ENCODE measurements at places on chromosomes 12 and 14.
A peak's percentile ranks its signal among the peaks of the same experiment; 100 is the strongest.

DNA sequence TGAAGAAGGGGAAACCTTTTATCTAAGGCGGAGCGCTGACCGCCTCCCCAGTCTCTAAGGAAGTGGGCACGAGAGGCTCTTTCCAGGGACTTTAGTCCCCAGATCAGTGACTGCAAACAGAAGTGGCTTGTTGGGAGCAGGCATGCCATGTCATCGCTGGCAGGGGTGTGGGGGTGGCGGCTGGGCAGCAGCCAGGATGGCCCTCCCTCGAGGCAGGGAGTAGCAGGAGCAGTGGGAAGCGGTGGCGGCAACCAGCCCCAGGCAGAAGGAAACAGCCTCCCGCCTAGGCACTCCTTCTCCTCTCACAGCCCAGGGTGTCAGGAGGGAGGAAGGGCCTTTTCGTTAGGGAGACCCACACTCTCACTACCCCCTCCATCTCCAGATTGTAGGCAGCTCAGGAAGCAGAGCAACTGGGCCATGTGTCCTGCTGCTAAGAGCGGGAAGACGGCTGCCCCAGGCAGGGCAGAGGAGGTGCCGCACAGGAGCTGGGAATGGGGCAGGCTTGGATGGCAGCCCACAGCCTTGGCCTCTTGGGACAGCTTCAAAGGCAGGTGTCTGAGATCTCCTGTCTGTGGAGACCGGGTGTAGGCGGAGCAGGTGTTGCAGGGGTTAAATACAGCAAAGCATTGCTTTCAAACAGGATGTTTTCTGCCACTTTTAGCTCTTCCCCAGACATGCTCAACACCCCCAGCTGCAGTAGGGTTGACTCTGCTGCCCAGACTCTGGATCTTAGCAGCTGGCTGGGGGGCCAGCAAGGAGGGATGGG, 21.8 kb downstream of the VDR start:
- peak; percentile 46 for DNase-seq

- DNase-seq = no peak
These were observed 23.3 kb downstream of the GABARAPL1 start for GRCh38 chr12:10235761-10236631.

DNA sequence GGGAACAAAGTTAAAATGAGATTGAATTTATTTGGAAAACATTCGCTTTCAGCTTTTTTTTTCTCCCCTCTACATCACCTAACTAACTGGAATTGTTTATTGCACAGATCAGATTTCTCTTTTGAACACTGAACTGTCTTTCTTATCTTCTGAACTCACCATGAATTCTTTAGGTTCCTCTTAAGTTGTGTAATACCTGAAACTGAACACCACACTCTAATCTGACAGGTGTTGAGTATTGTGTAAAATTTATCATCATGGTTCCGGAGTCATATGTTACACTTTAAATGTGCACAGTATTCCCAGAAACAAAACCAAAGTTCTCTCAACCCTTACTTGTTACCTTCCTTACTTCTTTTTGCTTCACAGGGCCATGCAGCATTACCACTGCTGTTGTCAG, 66.8 kb downstream of the TGFB3 start:
- DNase-seq = no peak

- no peak for DNase-seq
These were observed 23.2 kb upstream of the CCNT1 start for GRCh38 chr12:48739618-48740269.

DNA sequence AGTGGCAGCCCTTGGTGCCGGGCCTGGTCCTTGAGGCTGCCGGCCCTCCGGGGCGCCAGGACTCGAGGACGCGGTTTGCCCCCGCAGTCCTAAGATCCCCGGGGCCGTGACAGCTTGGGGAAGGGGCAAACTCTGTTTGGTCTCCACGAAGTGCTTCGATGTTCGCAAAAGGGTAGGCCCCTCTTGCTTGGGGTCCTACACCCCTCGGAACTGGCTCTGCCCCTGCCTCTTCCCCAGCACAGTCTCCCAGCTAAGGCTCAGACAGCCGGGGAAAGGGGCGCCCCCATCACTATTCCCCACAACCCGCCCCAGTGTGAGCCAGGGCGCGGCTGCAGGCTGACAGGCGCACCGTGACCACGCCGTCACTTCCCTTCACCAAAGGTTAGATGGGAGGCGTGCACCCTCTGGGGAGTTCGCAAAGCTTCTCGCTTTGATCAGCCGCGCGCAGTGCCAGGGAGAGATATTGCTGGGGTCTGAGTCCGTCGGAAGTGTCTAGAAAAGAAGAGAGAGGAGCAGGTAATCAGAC, 7.2 kb upstream of the OTX2 start:
- no peak for DNase-seq

DNA sequence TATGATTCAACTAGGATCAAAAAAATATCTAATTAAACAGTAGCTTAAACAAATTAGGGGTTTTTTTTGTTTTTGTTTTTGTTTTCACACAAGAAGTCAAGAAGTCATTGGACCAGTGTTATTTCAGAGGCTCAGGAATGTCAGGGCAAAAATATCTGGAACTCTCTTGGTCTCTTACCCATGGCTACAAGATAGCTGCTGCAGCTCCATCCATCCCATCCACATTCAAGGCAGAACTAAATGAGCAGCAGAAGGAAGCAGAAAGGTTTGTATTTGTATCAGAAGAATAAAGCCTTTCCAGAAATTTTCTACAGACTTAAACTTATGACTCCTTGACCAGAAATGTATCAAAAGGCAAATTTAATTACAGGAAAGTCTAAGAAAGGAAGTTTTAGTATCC, 33.8 kb upstream of the BCL2L14 start:
- DNase-seq = no peak

- no peak for DNase-seq
These were observed 16.4 kb downstream of the RNASE2 start for GRCh38 chr14:20971705-20972021.
